H54 (cell line): ENCODE measurements at places on chromosomes 1 and 21.
A peak's percentile ranks its signal among the peaks of the same experiment; 100 is the strongest.

- no peak for DNase-seq
Observed at GRCh38 chr1:125086611-125087010, 3901.8 kb downstream of the SRGAP2C start.

DNA sequence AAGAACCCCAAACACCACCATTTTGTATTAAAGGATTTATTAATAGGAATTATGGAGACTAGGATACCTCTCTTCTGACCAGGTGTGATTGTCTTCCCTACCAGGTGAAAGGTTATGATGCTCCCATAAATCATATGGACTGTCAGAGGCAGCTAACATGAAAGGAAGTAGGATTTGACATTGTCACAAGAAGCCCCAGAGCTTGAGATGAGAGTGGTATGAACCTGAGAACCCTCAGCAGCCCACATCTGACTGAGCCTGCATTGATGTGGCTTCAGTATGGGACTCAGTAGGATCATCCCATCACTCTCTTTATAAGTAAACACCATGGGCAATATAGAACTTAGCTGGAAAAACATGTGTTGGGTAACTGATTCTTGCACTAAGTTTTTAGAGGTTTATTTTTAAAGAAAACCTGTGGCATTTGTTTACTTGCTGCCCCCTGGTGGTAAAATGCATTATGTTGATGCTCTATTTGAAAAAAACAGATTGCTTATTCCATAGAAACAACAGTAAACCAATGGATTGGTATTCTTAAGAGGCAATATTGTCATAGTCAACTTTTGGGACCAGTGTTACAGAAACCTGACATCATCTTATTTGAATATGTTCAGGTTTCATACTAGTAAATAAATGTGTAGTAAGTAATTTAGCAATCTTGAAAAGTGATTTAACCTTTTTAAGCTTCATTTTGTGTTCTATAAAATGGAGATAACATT, 16.6 kb upstream of the CACYBP start:
- DNase-seq: no peak

DNA sequence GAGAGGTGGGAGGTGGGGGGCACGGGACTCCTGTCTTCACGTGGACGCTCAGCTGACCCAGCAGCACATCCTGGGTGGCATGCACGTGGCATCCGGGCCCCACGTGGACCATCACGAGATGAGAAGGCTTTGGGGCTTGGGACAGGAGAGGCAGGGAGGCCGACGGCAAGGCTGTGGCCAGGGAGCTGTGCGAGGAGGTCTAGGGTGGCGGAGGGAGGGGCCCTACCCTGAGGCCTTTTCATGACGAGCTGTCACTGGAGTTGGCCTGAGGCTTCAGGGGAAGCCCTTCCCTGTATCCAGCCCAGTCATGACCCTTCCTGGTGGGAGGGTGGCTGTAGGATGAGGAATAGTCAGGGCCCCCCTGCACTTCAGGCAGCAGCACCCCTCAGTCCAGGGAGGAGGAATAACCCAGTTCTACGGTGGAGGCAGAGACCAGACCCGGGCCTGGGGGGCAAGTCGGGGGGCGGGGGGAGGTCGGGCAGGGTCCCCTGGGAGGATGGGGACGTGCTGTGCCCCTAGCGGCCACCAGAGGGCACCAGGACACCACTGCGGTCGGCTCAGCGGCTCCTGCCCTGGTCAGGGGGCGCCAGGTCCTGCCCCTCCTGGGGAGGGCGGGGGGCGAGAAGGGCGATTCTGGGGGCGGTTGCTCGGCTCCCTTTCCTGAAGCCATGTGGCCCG, 2.0 kb upstream of the PERM1 start:
- no peak for DNase-seq

- peak; percentile 45 for DNase-seq
Observed at GRCh38 chr1:31102501-31102950, 37.0 kb upstream of the PUM1 start.

- DNase-seq: no peak
Observed at GRCh38 chr1:202760589-202760988, 47.6 kb downstream of the KDM5B start.

DNA sequence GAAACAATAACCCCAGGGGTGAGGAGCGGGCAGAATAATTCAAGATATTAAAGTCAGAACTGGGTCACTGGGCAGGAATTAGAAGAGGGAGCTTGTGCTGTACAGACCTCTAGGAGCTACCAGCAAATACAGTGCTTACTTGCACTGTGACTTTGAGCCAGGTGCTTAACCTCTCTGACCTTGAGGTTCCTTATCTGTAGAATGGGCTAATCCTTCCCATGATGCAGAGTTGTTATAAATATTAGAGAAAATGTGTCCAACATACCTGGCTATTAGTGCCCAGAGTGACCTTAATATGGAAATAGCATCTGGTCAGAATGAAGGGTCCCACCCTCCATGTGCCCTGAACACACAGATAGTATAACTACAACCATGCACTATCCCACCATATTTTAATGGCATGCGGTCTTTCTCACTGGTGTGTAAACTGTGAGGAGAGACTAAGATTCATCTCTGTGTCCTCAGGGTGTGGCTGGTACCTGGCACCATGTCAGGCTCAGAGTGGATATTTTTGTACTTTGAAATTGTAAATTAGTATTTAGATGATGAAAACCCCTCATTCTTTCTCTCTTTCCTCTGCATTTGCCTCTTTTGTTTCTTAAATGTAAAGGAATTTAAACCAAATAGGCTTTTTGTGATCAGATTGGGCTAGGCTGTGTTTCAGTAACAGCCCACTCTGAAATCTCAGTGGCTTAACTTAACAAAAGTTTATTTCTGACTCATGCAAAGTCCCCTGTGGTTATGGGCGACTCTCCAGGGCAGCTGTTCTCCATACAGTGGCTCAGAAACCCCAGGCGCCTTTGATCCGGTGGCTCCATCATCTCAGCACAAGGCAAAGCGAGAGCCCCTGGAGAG, 60.0 kb upstream of the ROR1 start:
- peak; percentile 60 for DNase-seq

DNA sequence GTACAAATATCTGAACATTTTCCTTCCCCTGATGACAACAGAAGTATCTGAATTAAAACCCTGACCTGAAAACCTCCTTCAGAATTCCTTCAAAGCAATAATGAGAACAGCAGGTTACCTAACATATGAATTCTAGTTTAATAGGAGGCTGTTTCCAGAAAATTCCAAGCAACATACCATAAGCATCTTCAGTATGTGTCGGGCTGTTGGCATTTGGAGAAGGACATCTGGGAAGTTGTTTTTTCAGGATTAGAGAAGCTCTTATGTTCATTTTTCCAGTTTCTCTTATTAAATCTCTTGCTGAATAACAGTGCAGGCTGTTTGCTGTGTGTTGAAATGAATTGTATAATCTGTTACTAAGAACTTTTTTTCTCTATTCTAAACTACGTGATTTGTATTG, 101.5 kb downstream of the PLA2G4A start:
- DNase-seq: no peak

DNA sequence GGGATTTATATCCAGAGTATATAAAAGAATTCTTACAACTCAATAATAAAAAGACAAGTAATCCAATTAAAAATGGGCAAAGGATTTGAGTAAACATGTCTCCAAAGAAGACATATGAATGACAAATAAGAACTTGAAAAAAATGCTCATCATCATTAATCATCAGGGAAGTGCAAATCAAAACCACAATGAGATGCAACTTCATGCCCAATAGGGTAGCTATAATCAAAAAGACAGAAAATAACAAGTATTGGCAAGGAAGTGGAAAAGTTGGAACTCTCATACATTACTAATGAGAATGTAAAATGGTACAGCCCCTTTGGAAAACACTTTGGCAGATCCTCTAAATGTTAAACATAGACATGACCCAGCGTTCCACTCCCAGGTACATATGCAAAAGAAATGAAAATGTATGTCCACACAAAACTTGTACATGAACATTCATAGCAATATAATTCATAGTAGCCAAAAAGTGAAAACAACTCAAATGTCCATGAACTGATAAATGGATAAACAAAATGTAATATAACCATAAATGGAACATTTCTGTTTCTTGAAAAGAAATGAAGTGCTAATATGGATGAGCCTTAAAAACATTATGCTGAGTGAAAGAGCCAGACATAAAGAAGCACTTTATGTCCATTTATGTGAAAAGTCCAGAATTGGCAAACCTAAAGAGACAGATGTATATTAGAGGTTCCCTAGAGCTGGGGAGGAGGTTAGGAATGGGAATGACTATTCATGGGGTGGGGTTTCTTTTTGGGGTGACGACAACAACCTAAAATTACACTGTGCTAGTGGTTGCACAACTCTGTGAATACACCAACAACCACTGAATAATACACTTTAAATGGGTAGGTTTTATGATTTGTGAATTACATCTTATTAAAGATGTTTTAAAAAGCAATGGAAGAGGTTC, 259.7 kb downstream of the RHOU start:
- DNase-seq: no peak

- DNase-seq: no peak
Observed at GRCh38 chr1:59443310-59443709, 146.4 kb downstream of the FGGY start.

- DNase-seq: no peak
Observed at GRCh38 chr1:208209286-208209685, 34.9 kb downstream of the PLXNA2 start.

GRCh38 chr1:57109247-57109646, 143.4 kb upstream of the C8B start:
- DNase-seq: no peak

DNA sequence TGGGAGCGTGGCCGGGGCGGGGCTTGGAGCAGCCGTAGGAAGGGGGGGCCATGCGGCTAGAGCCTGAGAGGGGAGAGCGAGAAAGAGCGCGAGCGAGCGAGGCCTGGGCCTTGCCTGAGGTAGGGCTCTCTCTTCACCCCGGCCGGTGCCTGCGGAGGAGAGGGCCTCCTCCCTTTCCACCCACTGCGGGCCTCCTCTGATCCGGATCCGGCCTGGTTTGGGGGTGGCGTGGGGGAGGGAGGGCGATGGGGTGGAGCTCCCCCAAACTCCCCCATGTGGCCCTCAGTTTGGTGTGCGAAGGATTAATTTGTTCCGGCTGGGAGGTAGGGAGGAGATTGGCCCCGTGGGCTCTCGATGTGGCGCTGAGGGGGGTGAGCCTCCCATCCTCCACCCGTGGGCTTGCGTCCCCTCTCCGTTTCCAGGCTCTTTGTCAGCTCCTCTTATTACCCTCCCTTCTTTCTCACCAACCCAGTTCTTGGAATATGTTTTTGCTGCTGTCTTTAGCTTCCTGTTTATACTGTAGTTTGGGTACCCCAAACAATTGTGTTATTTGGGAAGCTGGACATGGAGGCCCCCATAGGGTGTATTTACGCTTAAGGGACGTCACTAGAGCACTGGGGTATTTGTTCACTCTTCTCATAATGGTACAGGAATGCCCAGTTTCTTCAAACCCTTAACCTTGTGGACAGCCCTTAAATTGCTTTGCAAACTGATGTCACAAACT, 685 bp downstream of the UBAP2L start:
- no peak for DNase-seq

DNA sequence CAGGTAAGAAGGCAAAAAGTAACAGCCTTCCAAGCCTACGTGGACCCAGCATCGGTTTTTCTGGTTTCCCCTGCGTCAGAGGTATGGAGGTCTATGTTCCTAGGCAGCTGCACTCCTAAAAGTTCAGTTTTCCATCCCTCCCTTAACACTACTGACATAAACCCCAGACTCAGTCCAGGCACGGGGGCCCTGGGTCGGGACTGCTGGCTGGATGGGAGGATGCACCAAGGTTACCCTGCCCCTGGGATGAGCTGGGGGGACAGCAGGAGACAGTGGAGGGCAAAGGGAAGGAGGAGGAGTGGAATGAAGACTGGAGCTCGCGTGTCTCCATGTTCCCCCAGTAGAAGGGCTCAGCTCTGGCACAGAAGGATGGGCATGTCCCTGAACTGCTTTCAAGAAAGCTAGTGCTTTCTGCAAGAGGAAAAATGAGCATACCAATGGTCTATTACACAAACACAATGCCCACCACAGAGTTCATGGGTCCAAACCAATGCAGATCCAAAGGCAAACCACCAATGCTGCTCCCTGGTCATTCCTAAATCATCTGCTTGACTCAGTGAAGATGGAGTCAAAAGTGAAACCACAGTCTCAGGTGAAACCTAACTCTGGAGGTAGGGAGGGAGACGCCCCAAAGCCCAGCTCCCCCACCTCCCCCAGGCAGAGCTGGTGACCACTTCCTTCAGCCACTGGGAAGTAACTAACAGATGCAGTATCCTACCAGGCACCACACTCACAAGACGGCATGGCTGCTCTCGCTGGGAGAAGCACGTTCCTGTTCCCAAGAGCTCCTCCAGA, 54.9 kb downstream of the CD46 start:
- DNase-seq: no peak

DNA sequence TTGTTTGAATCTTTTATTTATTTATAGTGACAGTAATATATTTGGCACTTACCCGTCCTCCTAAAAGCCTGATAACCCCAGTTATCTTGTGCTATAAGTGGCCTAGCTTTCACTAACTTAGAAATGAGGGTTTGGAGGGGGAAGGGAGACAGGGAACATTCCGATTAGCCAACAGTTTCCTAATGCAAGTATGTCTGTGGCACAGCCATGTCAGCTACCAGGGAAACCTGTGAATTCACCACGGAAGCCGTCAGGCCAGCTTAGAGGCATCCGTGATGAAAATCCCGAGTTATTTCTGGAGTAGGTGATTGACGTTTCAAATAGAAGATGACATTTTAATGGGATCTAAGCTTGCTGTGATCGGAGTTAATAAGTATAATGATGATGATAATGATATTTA, 39.4 kb upstream of the BCL10 start:
- no peak for DNase-seq

GRCh38 chr1:11507309-11507708, 28.4 kb downstream of the DISP3 start:
- no peak for DNase-seq

- no peak for DNase-seq
Observed at GRCh38 chr1:38454749-38455441, 404.7 kb downstream of the RRAGC start.

GRCh38 chr1:205590777-205591513, 40.9 kb downstream of the ELK4 start:
- no peak for DNase-seq

- no peak for DNase-seq
Observed at GRCh38 chr1:171472183-171472647, 13.1 kb upstream of the PRRC2C start.

GRCh38 chr1:181817091-181817490, 244.4 kb downstream of the ZNF648 start:
- DNase-seq: no peak

- DNase-seq: peak; percentile 30
Observed at GRCh38 chr1:214494706-214495105, 56.7 kb downstream of the PTPN14 start.

GRCh38 chr21:42653231-42654061, at the start of gene PDE9A:
PDE9A (plus strand) TSS chr21:42653621; CDS start chr21:42653815, 194 bp downstream.
- DNase-seq: no peak

DNA sequence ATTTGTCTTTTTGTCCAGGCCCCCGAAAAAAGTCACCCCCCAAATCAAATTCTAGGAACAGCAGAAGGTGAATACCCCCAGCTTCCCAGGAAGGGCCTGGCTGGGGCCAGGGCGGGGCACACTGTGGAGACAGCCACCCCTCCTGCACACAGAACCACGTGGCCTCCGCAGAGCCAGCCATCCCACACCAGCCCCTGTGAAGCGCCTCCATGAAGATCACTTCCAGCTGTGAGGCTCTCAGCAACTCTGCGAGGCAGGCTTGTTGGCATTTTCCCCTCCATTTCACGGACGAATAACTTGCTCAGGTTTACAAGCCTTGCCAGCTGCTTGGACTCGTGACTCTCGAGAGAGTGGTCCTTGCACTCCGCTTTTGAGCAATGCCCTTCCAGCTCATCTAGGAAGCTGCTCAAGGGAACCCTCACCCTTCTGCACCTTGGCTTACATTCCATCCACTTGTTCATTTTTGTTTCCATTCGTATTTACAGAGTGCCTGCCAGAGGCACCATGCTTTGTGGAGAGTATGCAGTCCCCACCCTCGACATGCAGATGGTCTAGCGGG, 48.2 kb downstream of the SYT6 start:
- DNase-seq: no peak
